A172 (cell line): ENCODE measurements at places on chromosomes 12 and 14. TPM values are rescaled to one million over a fixed set of nuclear protein-coding genes. Genes with fewer than 3 reads are reported as not detected.

DNA sequence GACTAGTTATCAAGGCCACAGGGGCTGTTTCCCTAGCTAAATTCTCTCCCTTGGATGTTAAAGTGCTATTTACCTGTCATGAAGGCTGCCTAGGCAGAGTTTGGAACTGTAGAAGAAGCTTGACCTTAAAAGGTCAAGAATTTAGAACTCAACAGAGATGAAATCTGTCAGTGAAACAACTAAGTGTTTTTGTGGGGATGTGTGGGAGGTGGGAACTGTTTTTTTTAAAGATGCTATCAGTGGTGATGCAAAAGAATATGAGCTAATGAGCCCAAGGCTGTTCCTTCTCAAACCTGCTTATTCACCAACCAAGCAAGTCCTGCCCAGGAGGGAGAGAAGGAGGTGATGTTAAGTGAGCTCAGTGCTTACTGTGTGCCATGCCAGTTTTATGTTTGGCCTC, 40.8 kb upstream of the POC1B start:
- DNase-seq = no peak

- DNase-seq = no peak
Observed at GRCh38 chr12:14873440-14874185, 12.0 kb downstream of the MGP start.

- DNase-seq = no peak
Observed at GRCh38 chr14:86124328-86124727, 594.4 kb downstream of the FLRT2 start.

GRCh38 chr14:33972583-33973081, 21.8 kb upstream of the EGLN3 start:
- no peak for DNase-seq

- DNase-seq = no peak
Observed at GRCh38 chr14:53537422-53538315, 384.5 kb upstream of the DDHD1 start.

DNA sequence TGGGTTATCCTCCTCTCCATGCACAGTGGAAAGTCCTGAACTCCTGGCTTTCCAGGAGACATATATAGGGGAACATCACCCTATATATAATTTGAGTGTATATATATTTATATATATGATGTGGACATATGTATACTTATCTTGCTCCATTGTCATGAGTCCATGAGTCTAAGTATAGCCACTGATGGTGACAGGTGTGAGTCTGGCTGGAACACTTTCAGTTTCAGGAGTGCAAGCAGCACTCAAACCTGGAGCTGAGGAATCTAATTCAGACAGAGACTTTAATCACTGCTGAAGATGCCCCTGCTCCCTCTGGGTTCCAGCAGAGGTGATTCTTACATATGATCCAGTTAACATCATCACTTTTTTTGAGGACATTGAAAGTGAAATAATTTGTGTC, 4.4 kb downstream of the SSTR1 start:
- no peak for DNase-seq

- no peak for DNase-seq
Observed at GRCh38 chr12:2247596-2247995, 194.8 kb downstream of the CACNA1C start.

GRCh38 chr14:51095854-51096823, 1.2 kb upstream of the TRIM9 start:
- DNase-seq = no peak

The RPL36AL gene
- 170 and 223 TPM in 2 replicates for total RNA-seq

The HOTAIR gene
- total RNA-seq = 8.4 and 9.8 TPM in 2 replicates

The ZNF385A gene
- 1.3 and 5.3 TPM in 2 replicates for total RNA-seq

The DHRS2 gene
- 2.4 and 3.4 TPM in 2 replicates for total RNA-seq

The FAM186B gene
- 0.05 and 0.55 TPM in 2 replicates for total RNA-seq
